Tibial nerve (tissue), 4 donors: ENCODE measurements at places on chromosomes 6 and 20. TPM values are rescaled to one million over a fixed set of nuclear protein-coding genes. Genes with fewer than 3 reads are reported as not detected.

GABRR1 gene
- not detected for total RNA-seq

FAM135A gene
- total RNA-seq: 23.7 TPM

CGAS gene
- 9.8 TPM for total RNA-seq

RBPJL gene
- 0.44 TPM for total RNA-seq

OXT gene
- total RNA-seq: not detected

CENPQ gene
- total RNA-seq: 5.3 TPM

CALHM6 gene
- 2.5 TPM for total RNA-seq

GRM1 gene
- 0.63 TPM for total RNA-seq

NHLRC1 gene
- total RNA-seq: 3.9 TPM

NELFE gene
- 101 TPM for total RNA-seq

NCOA5 gene
- 71.4 TPM for total RNA-seq

PPDPF gene
- 165 TPM for total RNA-seq

BLCAP gene
- total RNA-seq: 51.3 TPM

GPLD1 gene
- 2.7 TPM for total RNA-seq

CSE1L gene
- total RNA-seq: 23.9 TPM

CRIP3 gene
- total RNA-seq: not detected

SLC32A1 gene
- total RNA-seq: not detected

RBL1 gene
- 11.7 TPM for total RNA-seq

DNAH8 gene
- not detected for total RNA-seq

SASH1 gene
- total RNA-seq: 178 TPM

TFAP2A gene
- total RNA-seq: not detected

MRPS10 gene
- 22.6 TPM for total RNA-seq

BTNL2 gene
- not detected for total RNA-seq

BPIFB2 gene
- total RNA-seq: not detected
